Neural crest cell (in vitro differentiated cells): ENCODE measurements at places on chromosomes 5 and 9.

DNA sequence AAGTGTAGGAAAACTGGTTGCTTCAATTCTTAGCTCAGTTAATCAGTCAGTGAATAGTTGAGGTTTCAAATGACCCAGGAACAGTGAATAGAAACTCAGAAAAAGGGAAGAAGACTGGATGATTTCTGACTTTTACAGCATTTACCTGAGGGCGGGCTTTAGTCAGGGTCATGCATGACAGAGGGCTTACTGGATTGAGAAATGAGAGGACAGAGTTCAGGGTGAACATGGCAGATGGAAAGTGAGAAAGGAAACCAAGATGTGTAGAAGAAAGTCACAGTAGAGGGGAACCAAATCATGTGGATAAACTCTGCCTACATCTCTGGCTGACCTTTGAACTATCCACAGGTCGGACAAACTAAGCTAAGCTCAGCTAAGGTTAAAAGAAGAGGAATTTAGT is 596.0 kb downstream of the SEMA5A start:
- no peak for DNase-seq
- H3K36me3 ChIP-seq: no peaks in the 10 kb centered on the region
- H3K27me3 ChIP-seq: no peaks in the 10 kb centered on the region
- no peak overlapping the region for H3K4me3 ChIP-seq

DNA sequence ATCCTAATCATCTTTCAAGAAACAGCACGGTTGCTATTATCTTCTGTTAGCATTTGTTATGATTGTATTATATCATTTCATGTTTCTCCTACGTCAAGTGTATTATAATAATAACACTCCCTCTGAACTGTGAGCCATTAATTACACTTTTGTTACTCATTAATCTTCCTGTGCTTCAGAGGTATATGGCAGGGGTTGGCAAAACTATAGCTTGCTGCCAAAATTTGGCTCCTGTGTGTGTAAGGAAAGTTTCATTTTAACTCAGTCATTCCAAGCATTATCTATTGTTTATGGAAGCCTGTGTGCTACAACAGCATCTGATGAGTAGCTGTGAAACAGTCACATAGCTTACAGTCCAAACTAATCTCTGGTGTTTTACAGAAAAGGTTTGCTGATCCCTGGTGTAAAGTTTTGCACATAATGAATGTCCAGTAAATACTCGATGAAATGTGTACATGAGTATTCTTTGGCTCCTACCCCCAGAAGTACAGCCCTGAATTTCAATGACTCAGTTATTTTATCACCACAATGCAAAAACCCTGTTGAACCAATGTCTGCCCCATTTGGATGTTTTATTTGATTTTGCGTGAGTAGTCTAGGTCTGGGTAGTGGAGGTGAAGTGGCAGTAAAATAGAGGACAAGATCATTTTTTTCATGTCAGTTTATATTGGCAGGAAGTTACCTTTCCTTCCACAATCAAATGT is 648.2 kb downstream of the MAT2B start:
- H3K36me3 ChIP-seq: no peaks in the 10 kb centered on the region
- no peak overlapping the region for H3K4me3 ChIP-seq
- no peak overlapping the region for H3K27ac ChIP-seq

DNA sequence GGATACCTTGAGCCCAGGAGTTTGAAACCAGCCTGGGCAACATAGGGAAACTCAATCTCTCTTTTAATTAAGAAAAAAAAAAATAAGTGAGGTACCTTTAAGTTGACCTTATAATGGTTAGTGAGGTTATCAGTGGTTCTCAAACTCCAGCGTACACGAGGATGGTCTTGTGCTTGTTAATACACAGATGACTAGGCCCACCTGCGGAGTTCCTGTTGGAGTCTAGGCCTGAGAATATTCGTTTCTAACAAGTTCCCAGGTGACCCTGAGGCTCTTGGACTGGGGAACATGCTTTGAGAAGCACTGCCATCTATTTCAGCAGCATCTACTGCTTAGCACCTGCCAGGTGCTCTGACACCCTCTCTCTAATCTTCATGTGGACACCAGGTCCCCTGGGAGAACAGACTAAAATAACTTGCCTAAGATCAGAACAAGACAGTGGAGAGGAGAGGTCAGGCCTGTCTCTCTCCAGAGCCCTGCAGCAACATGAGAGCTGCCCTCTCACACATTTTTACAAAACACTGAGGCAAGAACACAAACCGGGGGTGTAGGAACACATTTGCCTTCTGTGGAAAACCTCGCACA is 24.6 kb downstream of the TLE1 start:
- no peak for DNase-seq
- H3K36me3 ChIP-seq: peaks cover 10% of the 10 kb centered on the region
- H3K27ac ChIP-seq: peak overlapping the region; percentile 84
- peaks cover 72% of the 10 kb centered on the region for H3K4me1 ChIP-seq
- H3K4me3 ChIP-seq: peak overlapping the region; percentile 38
- no peaks in the 10 kb centered on the region for H3K27me3 ChIP-seq

GRCh38 chr5:80516826-80517225 is 28.9 kb downstream of the FAM151B start:
- H3K36me3 ChIP-seq: peaks cover 3% of the 10 kb centered on the region
- no peak for DNase-seq
- H3K27ac ChIP-seq: no peak overlapping the region
- H3K4me3 ChIP-seq: no peak overlapping the region
- no peaks in the 10 kb centered on the region for H3K4me1 ChIP-seq

DNA sequence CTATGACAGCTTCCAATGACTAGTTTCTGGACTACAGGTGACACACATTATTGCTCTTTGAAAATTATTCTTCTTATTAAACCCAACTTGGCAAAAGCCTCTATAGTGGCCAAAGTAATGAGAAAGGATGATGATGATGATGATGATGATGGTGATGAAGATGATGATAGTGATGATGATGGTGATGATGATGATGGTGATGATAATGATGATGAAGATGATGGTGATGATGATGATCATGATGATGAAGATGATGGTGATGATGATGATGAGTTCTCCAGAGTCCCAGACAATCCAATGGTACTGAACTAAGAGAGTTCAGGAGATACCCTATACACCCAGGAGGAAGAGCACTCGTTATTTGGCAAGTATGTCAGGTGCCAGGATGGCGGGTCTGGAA is 739.4 kb downstream of the IRX1 start:
- peaks cover 20% of the 10 kb centered on the region for H3K4me1 ChIP-seq
- no peaks in the 10 kb centered on the region for H3K36me3 ChIP-seq
- H3K27me3 ChIP-seq: no peaks in the 10 kb centered on the region
- H3K27ac ChIP-seq: peak overlapping the region; percentile 9
- no peak overlapping the region for H3K4me3 ChIP-seq

- peaks cover 3% of the 10 kb centered on the region for H3K36me3 ChIP-seq
- no peak overlapping the region for H3K27ac ChIP-seq
- no peak for DNase-seq
- H3K27me3 ChIP-seq: peaks cover 4% of the 10 kb centered on the region
- peak overlapping the region; percentile 87 for H3K4me3 ChIP-seq
- H3K4me1 ChIP-seq: peaks cover 37% of the 10 kb centered on the region
Measured at GRCh38 chr9:98795970-98796363, 388 bp downstream of the ANKS6 start.

GRCh38 chr9:91376239-91376638 is 14.5 kb upstream of the AUH start:
- no peak for DNase-seq
- no peak overlapping the region for H3K4me3 ChIP-seq
- no peak overlapping the region for H3K27ac ChIP-seq
- H3K27me3 ChIP-seq: peaks cover 12% of the 10 kb centered on the region
- peaks cover 2% of the 10 kb centered on the region for H3K36me3 ChIP-seq
- no peaks in the 10 kb centered on the region for H3K4me1 ChIP-seq

DNA sequence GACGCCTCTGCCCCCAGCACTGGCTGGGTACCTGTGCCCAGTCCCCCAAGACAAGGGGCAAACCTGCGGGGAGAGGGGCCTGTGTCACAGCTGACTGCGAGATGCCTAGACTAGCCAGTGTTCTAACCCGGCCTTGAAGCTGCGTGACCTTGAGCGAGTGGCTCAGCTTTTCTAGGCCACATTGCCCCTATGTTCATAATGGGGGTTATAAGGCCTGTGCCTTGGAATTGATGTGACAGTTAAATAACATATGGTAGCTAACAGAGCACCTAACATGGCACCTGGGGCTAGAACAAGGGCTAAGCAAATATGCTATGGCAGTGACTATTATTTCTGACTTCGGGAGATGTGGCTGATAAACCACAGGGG is 22.8 kb upstream of the COL27A1 start:
- peaks cover 8% of the 10 kb centered on the region for H3K27me3 ChIP-seq
- H3K27ac ChIP-seq: peak overlapping the region; percentile 74
- H3K36me3 ChIP-seq: no peaks in the 10 kb centered on the region
- H3K4me3 ChIP-seq: no peak overlapping the region
- H3K4me1 ChIP-seq: no peaks in the 10 kb centered on the region
- no peak for DNase-seq

GRCh38 chr9:135023088-135023785 is 64.2 kb upstream of the OLFM1 start:
- H3K4me1 ChIP-seq: peaks cover 8% of the 10 kb centered on the region
- H3K4me3 ChIP-seq: no peak overlapping the region
- H3K27ac ChIP-seq: no peak overlapping the region
- H3K36me3 ChIP-seq: no peaks in the 10 kb centered on the region
- H3K27me3 ChIP-seq: peaks cover 6% of the 10 kb centered on the region

GRCh38 chr5:85684351-85684750 is 933.4 kb upstream of the COX7C start:
- no peak overlapping the region for H3K4me3 ChIP-seq
- no peaks in the 10 kb centered on the region for H3K27me3 ChIP-seq
- DNase-seq: no peak

DNA sequence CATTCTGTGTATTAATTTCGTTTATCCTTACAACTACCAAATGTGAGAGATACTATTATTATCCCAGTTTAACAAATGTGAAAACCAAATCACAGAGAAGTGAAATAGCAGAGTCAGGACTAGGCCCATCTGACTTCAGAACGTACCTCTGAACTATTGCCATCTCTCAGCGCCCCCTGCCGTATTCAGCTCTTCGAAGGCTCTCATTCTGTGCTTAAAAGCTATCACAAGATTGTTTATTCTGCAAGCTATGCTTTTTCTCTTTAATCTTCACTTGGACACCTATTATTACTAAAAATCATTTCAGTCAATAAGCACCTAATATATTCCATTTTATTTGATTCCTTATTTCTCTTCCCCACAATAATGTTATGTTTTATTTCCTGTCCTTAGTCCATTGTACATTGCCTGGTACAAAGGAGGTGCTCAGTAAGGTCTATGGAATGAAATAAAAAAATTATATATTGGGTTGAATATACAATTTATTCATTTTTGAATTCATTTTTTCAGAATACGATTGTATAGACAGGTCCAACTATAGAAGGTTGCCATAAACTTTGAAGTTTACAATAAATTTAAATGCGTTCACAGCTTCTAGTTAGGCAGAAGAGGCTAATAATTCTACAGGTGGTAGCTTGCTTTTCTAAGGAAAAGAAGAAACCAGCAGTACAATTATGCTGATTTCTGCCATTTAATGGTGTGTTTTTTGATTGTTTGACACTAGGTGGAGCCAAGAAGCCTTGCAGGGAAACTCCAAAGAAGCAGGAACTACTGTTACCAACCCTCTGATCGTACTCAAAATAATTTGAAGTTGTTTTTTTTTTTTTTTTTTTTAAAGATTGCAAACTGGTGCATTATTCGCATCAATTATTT is 202.2 kb upstream of the DMRTA1 start:
- H3K36me3 ChIP-seq: no peaks in the 10 kb centered on the region
- DNase-seq: peak; percentile 19
- no peaks in the 10 kb centered on the region for H3K4me1 ChIP-seq
- H3K27ac ChIP-seq: no peak overlapping the region
- no peak overlapping the region for H3K4me3 ChIP-seq
- peaks cover 16% of the 10 kb centered on the region for H3K27me3 ChIP-seq

GRCh38 chr5:66697796-66698564 is 101.8 kb downstream of the MAST4 start:
- no peaks in the 10 kb centered on the region for H3K4me1 ChIP-seq
- DNase-seq: no peak
- no peaks in the 10 kb centered on the region for H3K27me3 ChIP-seq
- H3K36me3 ChIP-seq: no peaks in the 10 kb centered on the region
- no peak overlapping the region for H3K27ac ChIP-seq
- H3K4me3 ChIP-seq: no peak overlapping the region

- no peak for DNase-seq
- no peak overlapping the region for H3K4me3 ChIP-seq
- no peaks in the 10 kb centered on the region for H3K4me1 ChIP-seq
- no peak overlapping the region for H3K27ac ChIP-seq
- H3K36me3 ChIP-seq: no peaks in the 10 kb centered on the region
- H3K27me3 ChIP-seq: no peaks in the 10 kb centered on the region
Measured at GRCh38 chr9:79883073-79883645, 311.4 kb downstream of the TLE4 start.

DNA sequence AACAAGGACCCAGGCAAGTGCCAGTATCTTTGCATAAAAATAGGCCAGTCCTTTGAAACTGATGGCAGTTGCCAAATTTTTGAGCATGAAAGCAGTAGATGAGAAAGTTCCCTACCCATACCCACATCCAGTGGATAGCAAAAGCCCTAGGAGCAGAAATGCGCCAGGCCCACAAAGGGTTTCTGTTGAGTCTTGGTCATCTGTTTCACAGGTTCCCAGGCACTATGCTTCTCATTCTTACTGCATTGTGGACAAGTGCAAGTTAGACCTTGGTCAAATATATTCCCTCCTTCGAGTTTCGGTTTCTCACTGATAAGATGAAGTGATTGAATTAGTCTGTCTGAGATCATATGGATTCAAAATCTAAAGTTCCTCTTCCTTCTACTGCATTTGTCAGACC is 152.3 kb downstream of the NR3C1 start:
- no peaks in the 10 kb centered on the region for H3K27me3 ChIP-seq
- H3K36me3 ChIP-seq: no peaks in the 10 kb centered on the region

DNA sequence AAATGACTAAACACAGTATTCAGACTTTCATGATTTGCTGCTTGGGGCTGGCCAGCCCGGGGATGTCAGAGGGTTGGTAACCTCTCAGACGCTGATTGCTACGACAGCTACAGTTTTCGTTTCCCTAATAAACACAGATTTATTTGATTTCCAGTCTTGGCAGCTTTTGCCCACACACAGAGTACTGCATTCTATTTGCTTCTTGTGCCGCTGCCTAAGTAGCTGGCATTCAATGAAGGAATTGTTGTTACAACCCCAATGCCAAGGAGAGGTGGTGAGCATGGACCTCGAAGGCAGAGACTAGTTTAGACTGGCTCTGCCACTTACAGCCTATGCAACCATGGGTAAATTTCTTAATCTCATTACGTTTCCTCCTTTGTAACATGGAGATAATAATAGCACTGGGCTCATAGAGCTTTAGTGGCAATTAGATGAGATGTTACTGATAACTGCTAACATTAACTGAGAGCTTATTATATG is 247.1 kb upstream of the PANK3 start:
- H3K27me3 ChIP-seq: no peaks in the 10 kb centered on the region
- no peak for DNase-seq
- no peaks in the 10 kb centered on the region for H3K36me3 ChIP-seq
- H3K27ac ChIP-seq: no peak overlapping the region

- H3K27ac ChIP-seq: no peak overlapping the region
- peaks cover 34% of the 10 kb centered on the region for H3K4me1 ChIP-seq
- H3K36me3 ChIP-seq: no peaks in the 10 kb centered on the region
- no peak for DNase-seq
- no peak overlapping the region for H3K4me3 ChIP-seq
Measured at GRCh38 chr5:149380466-149381121, 1.5 kb upstream of the IL17B start.

GRCh38 chr9:89422151-89422975 is 75.5 kb downstream of the SEMA4D start:
- no peaks in the 10 kb centered on the region for H3K4me1 ChIP-seq
- H3K27me3 ChIP-seq: peaks cover 68% of the 10 kb centered on the region
- H3K4me3 ChIP-seq: no peak overlapping the region
